ENCODE measurements at places on chromosomes 7 and 10. TPM values are rescaled to one million over a fixed set of nuclear protein-coding genes. Genes with fewer than 3 reads are reported as not detected.
A peak's percentile ranks its signal among the peaks of the same experiment; 100 is the strongest.

DNA sequence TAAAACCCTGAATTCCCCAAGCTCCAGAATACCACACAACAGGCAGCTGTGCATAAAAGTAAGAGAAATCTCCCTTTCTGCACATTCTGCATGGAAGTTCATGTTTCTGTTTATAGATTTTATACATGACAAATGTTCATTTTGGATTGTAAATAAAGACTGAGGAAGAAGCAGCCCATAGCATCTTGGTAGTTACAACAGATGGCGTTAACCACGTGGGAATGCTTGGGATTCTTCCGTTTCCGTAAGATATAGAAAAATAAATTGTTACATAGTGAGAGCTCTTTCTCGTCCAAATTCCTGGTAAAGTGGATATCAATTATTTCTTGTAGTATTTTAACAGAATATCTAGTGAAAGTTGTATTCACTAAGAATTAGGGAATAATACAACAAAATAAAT, 1016.5 kb downstream of the GRM8 start:
- no peak for DNase-seq

- no peak for DNase-seq
These were observed 3.1 kb upstream of the ANTXRL start for GRCh38 chr10:46283580-46284285.

- peak; percentile 41 for DNase-seq
These were observed 132.8 kb downstream of the SEMA3C start for GRCh38 chr7:80785961-80786536.

DNA sequence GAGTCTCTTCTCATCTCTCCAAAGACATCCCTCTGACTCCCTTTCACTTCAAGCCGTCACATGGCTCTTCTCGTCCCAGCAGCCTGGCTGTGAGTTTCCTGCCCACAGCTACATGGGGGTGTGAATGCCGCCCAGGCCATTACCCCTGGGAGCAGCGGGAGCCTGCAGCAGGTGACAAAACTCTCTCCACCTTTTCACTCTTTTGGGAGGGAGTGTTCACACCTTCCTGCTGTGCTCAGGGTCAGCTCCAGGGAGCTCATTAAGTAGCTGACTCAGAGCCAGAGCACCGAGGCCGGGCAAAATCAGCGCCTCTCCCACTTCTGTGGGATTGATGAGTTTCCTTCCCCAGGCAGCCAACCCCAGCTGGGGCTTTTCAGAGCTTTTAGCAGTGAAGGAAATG, 271.3 kb downstream of the TYW1 start:
- DNase-seq: no peak

DNA sequence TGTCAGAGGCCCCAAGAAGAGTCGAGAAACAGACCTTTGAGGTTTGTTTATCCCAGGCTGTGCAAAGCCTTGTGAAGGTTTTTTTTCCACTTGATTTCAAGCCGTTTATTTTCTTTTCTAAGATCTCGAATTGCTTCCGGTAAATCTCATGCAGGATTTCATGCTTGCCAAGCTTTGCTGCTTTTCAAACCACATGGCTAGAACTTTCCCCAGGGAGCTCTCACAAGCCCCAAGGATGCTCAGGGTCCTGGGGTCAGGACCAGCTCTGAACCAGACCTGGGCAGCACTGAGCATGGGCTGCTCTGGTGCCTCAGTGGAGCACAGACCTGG, 48.0 kb upstream of the AQP1 start:
- peak; percentile 24 for DNase-seq

- DNase-seq: no peak
These were observed 249.6 kb downstream of the ELFN1 start for GRCh38 chr7:1919539-1920265.

GRCh38 chr10:20314431-20314830, 498.2 kb downstream of the PLXDC2 start:
- no peak for DNase-seq

- DNase-seq: no peak
These were observed 38.7 kb downstream of the GPR26 start for GRCh38 chr10:123704812-123705211.

GRCh38 chr7:149866779-149867447, 6.9 kb upstream of the ATP6V0E2 start:
- peak; percentile 52 for DNase-seq

- DNase-seq: no peak
These were observed 1.2 kb upstream of the ITGB1 start for GRCh38 chr10:32959006-32959920.

DNA sequence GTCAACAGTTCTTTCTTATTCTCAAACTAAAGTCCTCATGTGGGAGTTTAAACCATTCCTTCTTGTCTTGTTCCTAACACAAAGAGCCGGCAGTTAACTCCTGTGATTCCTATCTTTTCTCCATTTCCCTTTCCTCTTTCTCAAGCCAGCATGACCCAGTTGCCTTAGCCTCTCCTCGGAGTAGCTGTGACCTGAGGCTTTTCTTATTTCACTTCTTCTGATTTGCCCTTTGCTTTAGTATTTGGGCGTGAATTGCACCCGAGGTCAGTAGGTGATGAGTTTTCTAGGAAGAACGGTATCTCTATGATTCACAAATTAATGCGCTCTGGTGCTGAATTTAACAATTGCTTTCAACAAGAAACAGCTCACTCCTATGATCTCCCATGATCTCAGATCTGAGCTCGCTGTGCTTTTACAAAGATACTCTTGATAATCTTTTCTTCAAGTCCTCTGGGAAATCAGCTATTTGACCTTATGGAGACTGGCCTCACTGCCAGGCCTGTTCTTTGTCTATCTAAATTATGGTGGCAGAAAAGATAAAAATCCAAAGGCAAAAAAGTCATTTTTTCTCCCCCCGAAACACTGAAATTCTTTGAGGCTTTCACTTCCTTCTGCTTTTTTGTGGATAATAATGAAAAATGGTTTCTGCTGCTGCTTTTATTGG, 184.6 kb downstream of the JCAD start:
- no peak for DNase-seq

- DNase-seq: no peak
These were observed 16.6 kb downstream of the MEIG1 start for GRCh38 chr10:14975672-14976273.

GRCh38 chr10:82564353-82565196, 689.6 kb downstream of the NRG3 start:
- no peak for DNase-seq

GRCh38 chr7:99090771-99091542, 53.0 kb downstream of the SMURF1 start:
- peak; percentile 58 for DNase-seq

DNA sequence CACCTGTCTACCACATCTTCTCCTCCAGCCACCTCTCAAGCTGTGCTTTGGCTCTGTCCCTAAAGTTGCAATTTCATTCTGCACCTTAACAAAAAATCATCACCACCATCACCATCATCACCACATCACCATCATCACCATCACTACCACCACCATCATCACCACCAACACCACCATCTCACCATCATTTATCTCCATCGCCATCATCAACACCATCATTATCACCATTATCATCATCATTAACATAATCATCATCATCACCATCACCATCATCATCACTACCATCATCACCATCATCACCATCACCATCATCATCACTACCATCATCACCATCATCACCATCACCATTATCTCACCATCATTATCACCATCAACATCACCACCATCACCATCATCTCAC, 245.4 kb downstream of the GRID1 start:
- DNase-seq: no peak

DNA sequence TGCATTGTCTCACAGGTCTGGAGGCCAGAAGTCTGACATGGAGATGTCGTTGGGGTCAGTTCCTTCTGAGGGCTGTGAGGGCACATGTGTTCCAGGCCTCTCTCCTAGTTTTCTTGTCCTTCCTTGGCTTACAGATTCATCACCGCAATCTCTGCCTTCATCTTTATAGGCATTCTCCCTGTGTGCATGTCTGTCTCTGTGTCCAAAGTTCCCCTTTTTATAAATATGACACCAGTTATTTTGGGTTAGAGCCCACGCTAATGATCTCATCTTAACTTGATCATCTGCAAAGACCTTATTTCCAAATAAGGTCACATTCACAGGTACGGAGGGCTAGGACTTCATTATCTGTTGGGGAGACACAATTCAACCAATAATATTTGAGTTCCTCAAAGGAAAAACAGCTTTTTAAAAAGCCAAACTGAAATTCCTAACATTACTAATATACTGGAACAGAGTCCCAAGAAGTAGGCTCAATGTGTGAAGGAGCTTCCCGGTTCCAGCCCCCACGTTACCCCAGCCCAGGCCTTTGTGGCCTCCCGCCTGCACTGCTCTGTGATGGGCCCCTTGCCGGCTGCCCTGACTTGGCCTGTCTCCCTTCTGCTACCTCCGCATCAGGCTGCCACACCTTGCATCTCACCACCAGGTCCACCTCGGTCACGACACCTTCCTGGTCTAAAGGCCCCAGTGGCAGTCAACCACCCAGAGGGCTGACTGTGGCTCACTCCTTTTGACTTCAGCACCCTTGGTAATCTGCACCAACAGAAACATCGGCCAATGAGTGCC, 142.7 kb downstream of the KCNMA1 start:
- DNase-seq: no peak

GRCh38 chr10:614790-615582, 74.5 kb downstream of the DIP2C start:
- peak; percentile 48 for DNase-seq

- DNase-seq: no peak
These were observed 135.8 kb downstream of the CAMK1D start for GRCh38 chr10:12484941-12485805.

DNA sequence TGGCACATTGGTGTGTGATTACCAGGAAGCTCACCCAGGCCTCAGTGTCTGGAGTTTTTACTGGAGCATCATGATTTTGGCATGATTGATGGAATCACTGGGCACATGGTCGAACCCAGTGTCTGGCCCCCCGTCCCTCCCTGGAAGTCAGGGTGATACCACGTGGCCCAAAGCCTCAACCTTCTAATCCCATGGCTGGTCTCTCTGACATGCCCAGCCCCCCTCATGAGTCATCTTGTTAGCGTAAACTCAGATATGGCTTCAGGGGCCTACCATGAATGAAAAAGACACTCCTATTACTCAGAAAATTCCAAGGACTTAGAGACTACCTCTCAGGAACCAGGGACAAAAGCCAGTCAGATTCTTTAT, 109.3 kb downstream of the GRK5 start:
- peak; percentile 86 for DNase-seq

DNA sequence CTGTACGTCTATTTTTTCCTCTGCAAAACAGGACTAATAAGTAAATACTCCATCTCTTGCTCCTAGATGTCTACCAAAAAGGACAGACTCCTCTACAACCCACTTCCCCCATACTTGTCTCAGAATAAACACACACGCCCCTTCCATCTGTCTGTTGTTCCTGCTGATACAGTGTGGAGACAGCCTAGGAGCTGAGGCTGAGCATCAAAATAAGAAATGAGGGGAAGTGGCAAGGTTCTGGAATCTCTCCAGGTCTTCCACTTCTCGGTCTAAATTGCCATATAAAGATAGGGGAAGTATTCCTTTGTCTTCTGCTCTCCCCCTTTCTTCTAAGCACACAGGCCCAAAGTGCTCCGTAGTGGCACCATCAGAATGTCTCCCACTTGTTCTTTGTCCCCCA, 30.8 kb upstream of the VSIR start:
- DNase-seq: no peak

DNA sequence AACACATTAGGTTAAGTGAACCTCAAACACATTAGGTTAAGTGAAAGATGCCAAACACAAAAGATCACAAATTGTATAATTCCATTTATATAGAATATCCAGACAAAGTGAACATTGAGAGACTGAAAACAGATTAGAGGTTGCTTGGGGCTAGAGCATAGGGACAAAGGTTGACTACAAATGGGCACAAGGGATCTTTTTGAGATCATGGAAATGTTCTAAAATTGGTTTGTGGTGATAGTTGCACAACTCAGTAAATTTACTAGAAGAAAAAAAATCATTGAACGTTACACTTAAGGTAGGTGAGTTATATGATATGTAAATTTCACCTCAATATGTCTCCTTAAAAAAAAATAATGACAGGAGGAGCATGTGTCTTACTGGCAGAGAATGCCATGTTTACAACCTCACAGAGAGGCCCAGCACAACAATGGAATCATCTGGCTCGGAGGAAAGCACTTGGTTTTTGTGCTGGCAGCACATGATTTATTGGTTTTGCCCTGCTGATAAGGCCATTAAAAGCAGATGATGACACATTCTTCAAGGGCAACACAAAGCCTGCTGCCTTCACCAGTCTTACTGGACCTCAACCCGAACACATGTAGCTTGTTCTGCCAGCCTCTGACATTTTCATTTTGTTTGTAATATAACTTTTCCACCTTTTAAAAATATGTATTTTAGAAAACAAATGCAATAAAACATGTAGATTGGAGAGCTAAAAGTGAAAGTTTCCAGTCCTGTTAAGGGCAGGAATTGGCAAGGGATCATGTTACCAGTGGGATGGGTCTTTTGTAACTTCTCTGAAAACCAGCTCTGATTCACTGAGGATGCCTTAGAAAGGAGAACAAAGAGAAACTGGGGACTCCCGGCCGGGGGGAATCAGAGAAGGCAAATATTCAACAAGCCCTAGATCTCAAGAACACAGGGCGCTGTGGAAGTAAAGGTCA, 11.9 kb upstream of the LMOD2 start:
- peak; percentile 77 for DNase-seq

DNA sequence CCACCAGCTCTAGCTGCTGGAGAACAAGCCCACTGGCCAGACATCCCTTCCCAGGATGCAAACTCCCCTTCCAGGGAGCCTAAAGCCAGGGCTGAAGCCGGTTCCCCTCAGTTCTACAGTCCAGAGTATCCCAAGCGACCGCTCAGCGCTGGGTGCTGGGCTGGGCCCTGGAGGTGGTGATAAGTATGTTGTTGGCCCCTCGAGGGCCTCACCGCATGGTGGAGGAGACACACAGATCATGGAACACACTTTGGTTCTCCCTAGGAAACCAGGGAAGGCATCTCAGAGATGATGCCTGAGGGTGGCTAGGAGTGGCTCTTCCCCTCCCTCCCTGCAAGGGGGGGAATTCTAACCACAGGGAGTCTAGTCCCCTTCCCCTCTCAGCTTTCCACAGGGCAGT, 4.4 kb downstream of the PODXL start:
- no peak for DNase-seq

GRCh38 chr7:150731916-150732315, 5.3 kb upstream of the GIMAP5 start:
- no peak for DNase-seq

GRCh38 chr10:88881320-88881719, 1.3 kb downstream of the STAMBPL1 start:
- no peak for DNase-seq

AKR1C4 gene
- not detected for total RNA-seq

SPDYE2 gene
- total RNA-seq: not detected

OTUD1 gene
- 5.5 TPM for total RNA-seq

PBLD gene
- total RNA-seq: 5.7 TPM

ASAH2 gene
- 2.4 TPM for total RNA-seq

SLC29A4 gene
- 8.2 TPM for total RNA-seq

SSC4D gene
- 6.0 TPM for total RNA-seq

CREB5 gene
- 25.4 TPM for total RNA-seq

PNLIPRP1 gene
- total RNA-seq: not detected

GFRA1 gene
- 24.2 TPM for total RNA-seq

JCAD gene
- 29.0 TPM for total RNA-seq

PALD1 gene
- 2.0 TPM for total RNA-seq
